CD4-positive, alpha-beta T cell treated with Interleukin-6 for 4 hours (primary cell): ENCODE measurements at places on chromosomes 4 and X.
A peak's percentile ranks its signal among the peaks of the same experiment; 100 is the strongest.

DNA sequence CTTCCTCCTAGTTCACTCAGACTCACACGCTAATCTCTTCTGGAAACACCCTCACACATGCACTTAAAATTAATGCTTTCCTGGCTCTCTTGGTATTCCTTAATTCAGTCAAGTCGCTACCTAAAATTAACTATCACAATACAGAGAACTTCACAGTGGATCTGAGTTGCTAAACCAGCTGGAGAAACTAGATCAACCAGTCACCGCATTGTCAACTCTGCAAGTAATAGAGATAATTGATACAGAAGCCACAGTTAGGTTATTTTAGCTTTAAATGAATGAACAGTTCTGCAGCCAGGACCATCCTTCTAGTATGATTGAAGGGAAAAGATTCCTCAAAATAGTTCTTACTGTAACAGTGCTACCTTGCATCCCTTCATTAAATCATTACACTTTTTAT is 6.0 kb upstream of the TBC1D9 start:
- DNase-seq = no peak

DNA sequence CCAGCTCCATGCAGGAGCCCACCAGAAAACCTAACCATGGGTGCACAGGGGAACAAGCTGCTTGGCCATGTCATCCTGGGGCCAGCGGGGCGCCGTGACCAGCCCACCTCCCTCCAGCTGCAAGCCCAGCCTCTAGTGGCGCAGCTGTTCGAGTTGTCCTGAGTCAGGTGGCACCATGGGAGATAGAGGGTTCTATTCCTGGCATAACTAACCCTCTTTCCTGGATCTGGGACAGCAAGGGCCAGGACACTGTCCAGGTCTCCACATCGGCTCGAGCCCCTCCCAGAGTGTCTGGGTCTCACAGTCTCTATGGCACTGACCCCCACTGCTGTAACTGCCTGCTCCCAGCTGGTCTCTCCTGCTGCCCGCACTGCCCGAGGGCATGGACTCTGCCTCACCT is 16.7 kb downstream of the ABLIM2 start:
- DNase-seq = no peak

DNA sequence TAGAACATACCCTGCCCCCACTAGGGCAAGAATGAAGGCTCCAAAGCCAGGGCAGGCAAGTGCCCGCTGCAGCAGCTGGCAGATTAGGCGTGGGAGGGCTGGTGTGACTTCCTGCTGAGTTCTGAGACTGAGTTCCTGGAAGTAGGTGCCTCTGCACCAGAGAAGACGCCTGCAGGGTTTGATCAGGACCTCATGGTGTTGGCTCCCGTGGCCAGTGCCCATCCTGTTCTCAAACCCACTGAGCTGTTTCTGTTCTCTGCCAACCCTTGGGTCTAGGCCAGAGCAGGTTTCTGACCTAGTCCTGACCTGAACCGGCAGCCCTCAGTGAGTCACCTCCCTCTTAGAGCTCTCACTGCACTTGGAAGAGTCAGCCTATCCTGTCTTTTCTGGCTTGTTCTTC is 220.7 kb downstream of the HS6ST2 start:
- peak; percentile 16 for DNase-seq

DNA sequence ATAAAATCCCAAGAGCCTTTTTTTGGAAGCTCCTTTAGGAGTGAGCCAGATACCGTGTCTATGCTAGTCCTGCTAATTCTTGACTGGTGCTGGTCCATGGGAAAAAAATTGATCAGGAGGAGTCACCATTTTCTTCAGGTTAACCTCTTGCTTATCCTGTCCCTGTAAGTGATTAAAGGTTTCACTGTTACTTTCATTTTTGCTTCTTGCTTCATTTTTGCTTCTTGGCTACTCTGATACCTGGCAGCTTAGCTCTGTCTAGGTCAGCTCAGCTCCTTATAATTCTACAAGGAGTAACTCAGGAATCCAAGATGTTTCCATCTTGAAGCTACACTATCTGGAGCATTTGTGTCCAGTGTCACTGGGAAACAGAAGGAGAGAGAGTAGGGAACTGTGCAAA is 45.7 kb downstream of the AFM start:
- DNase-seq = no peak

DNA sequence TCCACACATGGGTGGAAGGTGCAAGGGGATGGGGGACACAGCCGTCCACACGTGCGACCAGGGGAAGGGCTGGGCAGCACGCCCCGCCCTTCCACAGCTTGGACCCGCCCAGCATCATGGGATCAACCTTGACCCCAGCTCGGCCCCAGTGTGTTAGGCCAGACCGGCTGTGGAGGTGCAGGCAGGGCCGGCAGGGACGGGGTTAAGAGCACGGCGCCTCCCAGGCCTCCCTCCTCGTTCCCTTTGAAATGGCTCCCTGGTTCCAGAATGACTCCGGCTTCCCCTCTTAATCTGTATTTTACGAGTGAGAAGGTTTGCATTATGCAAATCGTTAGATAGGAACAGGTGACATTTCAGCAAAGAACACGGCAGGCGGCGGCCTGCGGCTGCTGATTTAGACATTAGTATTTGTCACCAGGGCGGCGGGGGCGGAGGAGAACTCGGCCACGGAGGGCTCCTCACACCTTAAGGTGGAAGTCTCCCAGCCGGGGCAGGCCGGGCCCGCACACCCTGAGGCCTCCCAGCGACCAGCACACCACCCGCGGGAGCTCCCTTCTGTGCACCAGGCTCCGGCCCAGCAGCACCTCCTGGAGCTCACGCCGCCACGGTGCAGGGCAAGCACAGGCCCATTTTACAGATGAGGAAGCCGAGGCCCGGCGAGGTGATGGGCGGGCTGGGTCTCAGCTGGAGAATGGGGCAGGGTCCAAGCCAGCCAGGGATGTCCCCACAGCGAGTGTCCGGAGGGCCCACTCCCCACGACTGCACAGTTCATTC is 116.1 kb downstream of the FAM53A start:
- no peak for DNase-seq

- no peak for DNase-seq
Measured at GRCh38 chr4:114366368-114366767, 232.2 kb upstream of the UGT8 start.

DNA sequence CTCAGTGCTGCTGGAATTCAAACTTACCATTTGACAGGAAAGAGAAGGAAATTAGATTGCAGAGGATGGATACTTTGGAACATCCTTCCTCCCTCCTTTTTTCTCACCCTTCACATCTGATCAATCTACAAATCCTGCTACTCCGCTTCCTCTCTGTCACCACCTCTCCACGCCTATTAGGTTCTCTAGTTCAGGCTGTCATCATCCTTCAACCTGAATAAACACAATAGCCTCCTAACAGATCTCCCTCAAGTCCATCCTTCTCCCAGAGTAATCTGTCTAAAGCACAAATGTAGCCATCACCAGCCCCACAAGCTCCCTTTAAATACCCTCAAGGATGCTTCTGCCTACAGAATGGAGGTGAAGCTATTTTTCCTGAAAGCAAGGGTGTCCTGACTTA is 20.0 kb upstream of the SLAIN2 start:
- DNase-seq = no peak

- no peak for DNase-seq
Measured at GRCh38 chrX:106564986-106565385, 46.8 kb upstream of the RADX start.

- no peak for DNase-seq
Measured at GRCh38 chrX:54116391-54116790, 66.7 kb downstream of the FAM120C start.

- no peak for DNase-seq
Measured at GRCh38 chr4:164874789-164875188, 2.2 kb upstream of the APELA start.
